Cardiac septum (tissue), 1 donor: ENCODE measurements at places on chromosomes 12 and 14. TPM values are rescaled to one million over a fixed set of nuclear protein-coding genes. Genes with fewer than 3 reads are reported as not detected.

DNA sequence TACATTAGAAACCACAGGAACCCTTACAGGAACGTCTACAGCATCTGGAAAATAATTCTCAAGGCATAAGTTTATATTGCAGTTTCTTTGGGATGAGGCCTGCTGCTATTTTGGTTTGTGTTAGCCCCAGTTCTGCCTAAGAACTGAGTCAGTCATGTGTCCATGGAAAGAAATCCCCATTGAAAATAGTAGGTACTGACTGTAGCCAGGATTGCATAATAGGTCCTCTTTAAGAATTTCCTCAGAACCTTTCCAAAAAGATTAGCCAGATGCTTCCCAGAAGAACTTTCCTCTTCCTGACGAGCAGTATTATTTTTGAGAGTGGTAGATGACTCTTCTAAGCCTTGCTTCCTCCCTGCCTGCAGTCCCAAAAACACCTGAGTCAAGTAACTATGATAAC, 52.6 kb downstream of the RASSF8 start:
- no peak for DNase-seq

GRCh38 chr14:98323836-98324235, 948.2 kb downstream of the BCL11B start:
- DNase-seq, result no peak

MMP17 gene
- total RNA-seq, result 0.78 TPM

DNA sequence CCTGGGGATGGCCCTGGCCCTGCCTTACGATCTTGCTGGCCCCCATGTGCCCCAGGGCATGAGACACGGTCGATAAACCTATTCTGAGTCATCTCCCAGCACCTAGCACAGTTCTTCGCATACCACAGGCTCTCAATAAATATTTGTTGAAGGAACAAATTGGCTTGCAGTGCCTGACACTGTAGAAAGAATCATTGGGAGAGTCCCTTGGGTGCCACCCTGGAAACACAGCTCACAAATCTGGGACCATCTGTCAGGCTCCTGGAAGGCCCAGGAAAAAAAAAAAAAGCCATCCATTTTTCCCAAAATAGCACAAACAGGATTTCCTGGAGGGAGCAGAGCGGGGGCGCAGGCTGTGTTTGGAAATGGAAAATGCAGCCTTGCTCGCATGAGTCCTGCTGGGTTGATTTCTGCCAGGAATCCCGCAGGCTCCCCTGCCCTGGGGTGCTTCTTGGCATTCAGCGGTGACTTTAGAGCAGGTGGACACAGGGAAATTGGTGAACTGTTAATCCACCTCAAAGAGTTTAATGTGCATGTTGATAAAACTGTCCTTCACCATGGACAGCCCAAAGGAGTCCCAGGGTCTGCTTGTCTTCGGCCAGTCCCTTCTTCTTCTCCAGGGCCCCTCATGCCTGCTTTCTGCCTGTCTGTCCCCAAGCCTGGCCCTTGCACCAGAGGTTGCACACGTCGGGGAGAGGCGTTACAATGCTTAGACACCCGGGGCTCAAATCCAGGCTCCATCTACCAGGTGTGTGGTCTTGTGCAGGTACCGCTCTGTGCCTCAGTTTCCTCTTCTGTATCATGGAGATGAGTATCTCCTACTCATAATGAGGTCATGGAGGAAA, 106.1 kb upstream of the RFLNA start:
- DNase-seq, result no peak

DNA sequence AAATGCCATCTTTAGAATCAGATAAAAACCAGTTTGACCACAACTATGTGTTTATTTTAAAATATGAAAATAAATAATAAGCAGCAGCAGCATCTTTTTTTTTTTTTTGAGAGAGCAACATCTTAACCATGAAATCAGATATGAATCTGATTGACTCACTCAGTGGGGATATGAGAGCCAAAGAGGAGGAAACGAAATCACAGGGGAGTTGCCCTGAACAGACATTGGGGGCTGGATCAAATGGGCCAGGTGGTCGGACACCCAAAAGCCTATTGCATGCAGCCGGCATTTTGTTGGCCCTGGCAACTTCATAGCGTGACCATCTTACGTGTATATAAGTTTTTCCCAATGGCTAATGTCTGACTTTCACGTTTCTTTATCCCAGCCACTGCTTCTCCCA, 321.1 kb downstream of the NPAS3 start:
- no peak for DNase-seq

DNA sequence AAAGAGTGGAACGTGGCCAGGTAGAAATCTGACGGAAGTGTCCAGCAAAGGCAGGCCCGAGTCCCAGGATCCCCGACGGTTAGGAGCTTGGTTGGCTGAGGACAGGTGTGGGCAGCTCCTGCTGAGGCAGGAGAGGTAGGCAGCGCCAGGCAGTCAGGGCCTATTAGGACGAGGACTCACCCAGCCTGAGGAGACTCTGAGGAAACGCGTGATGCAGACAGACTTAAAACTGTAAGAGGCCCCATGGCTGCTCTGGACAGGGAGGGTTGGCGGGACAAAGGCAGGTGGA, 255.7 kb upstream of the SFSWAP start:
- no peak for DNase-seq

GRCh38 chr14:94697773-94698556, 71.9 kb downstream of the GSC start:
- DNase-seq, result no peak

DNA sequence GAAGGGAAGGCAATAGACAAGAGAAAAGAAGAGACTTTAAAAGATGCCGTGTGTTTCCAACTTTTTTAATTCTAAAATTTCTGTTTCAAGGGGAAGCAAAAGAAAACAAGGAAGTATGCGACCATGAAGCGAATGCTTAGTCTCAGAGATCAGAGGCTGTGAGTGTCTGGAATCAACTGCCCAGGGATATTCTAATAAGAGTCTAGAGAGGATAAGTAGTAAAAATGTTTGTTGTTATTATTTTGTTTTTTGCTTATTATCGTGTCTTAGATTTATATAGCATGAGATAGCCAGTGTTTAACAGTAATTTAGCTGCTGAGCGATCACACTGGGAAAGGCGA, 421 bp downstream of the FCF1 start:
- DNase-seq, result no peak

GRCh38 chr12:121741743-121742142, 29.2 kb downstream of the TMEM120B start:
- DNase-seq, result no peak

DNA sequence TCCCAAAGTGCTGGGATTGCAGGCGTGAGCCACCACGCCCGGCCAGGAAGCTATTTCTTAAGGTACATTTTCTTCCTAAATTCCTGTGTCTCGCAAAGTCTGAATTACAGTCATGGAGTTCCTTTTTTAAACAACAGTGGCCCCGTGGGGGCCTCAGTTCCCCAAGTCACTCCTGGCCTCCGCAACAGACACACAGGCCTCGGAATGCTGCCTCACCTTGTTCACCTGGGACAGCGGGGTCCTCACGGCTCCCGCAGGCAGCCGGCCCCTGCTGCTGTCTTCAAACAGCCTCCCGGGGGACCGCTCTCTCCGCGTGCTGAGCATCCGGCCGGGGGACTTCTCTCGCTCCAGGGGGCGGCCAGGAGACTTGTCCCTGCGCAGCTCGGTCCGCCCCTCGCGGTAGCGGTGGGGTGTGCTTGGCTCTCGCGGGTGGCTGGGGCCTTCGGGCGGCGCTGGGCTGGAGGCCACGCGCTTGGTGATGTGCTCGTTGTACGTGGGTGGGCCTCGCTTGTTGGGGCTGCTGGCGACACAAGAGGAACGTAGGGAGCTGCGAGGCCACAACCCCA, 22.1 kb downstream of the PRKAB1 start:
- DNase-seq, result no peak

- no peak for DNase-seq
Measured at GRCh38 chr12:122021193-122021821, 377 bp upstream of the BCL7A start.

DNA sequence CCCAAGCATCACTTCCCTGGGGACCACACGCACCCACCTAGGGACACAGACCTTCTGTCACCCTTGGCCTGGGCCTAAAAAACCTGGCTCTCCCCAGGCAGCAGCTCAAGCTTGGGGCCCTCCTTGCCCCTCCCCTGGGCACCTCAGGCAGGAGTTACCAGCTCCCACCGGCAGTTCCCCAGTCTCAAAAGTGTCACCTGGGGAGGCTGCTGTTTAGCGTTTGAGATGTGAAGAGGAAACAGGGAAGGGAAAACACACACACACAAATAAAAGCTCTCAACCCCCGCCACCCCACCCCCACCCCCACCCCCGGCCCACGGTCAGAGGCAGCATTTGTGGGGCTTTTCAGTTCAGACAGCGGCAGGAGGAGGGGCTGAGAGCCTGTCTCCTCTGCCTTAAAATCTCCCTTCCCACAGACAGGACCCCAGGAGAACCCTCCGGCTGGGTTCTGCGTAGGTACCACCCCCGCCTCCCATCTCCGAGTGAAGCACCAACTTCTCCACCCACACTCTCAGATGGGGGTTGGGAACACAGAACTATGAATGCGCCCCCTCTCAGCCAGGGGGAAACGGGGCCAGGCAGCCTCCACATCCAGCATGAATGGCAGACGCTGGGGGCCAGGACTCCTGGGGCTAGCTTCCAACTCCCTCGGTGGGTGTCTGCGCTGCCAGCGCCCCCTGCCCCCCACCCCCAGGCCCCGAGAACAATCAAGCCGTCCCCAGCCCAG, 3.0 kb downstream of the NCOR2 start:
- no peak for DNase-seq

RAD51AP1 gene
- total RNA-seq, result 1.6 TPM

DNA sequence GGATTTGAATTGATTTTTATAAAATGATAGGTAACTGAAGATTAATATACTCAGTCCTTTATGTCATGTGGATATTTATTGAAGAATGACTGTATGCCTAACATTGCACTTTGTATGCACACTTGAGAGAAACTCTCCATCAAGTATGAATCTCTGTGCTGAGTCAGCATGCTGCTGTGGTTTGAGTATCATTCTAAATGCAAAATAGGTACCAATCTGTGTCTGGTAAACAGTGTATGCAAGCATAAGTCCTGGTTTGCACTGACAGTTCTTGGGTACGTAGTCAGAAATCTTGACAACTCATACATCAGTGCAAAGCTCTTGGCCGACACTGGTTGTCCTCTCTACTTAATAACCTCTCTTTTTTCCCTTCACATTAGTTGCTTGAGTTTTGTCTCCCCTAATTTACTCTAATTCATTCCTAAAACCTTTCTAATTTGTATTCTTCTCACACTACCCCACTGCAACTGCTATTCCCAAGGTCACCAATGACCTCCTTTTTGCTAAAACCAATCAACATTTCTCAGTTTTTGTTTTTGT, 21.8 kb downstream of the MGAT4C start:
- no peak for DNase-seq

DNA sequence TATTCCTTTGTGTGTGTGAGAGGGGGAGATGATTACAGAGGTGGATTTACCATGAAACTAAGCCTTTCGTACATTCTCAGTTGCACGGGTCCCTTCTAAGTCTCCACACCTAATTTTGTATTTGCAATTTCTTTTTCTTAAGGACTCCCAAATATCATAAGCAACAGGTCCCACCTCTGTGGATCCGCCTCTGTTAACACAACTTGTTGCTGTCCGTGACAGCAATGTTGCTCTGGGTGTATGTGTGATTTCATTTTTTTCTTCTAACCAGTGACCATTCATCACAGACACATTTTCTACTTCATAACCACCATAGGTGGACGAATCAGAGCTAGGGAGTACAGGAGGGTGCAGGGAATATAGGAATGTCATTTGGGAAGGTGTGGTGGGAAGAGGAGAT, 81.1 kb downstream of the NRXN3 start:
- DNase-seq, result no peak

GRCh38 chr12:47650469-47650868, 55.4 kb downstream of the RPAP3 start:
- DNase-seq, result no peak

TIMM9 gene
- total RNA-seq, result 26.6 TPM

- DNase-seq, result no peak
Measured at GRCh38 chr12:1972856-1973317, 31.4 kb downstream of the DCP1B start.

MAP1LC3B2 gene
- total RNA-seq, result 1.9 TPM

DNA sequence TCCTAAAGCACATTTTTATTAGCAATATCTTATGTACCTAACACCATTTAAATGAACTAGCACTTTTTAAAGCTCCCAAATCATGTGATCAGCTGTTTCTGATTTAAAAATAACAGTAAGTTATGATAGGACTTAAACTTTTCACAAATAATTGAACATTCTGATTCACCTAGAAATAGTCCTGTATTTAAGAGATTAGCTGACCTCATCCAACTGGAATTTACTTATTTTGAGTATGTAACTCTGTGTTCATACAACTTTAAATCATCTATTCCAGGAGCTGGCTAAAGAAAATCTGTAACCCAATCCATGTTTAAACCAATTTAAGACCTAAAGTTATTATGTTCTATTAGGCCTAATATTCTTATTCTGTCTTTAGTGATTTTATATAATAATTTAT, 184.3 kb downstream of the CCDC91 start:
- DNase-seq, result no peak

GRCh38 chr12:26037615-26038220, 79.2 kb downstream of the RASSF8 start:
- DNase-seq, result no peak

GRCh38 chr12:79128956-79129355, 264.4 kb downstream of the SYT1 start:
- DNase-seq, result no peak

TAS2R43 gene
- 0.32 TPM for total RNA-seq

GRCh38 chr14:103085106-103086091, 1.4 kb downstream of the LBHD2 start:
- no peak for DNase-seq

KRT83 gene
- not detected for total RNA-seq

DNA sequence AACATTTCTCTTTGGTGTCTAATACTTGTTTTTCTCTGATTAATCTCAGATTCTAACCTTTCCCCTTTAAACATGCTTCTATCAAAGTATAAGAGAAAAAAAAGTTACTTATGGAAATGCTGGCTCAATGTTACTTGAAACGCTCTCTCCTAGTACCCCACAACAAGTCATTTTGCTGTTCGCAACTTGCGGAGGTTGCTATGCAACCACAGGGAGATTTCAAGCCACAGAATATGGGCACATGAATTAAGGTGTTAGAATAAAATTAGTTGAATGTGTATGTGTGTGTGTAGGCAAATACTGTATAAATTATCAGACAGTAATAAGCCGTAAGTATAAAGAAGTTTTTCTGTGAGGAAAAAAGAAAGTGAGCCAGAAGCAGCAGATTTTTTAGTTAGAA, 80.6 kb downstream of the CCDC59 start:
- DNase-seq, result no peak

DNA sequence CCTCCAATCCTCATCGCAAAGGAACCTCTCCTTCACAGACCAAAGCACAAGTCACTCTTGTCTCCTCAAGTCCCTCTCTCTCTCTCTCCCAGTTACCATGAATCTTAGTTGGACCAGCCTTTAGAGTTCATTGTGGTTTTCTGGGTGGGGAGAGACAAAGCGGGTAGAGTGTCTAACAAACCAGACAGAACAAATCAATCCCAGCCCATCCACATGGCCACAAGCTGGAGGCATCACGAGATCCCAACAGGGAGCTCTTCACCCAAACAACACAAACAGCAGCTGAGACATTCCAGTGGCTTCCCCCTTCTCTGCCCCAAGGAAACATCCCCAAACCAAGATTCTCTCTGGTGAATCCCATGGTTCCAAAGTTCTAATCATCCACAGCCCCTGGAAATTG, 22.4 kb downstream of the ACTN1 start:
- DNase-seq, result no peak

SYNDIG1L gene
- not detected for total RNA-seq
